ENCODE measurements at places on chromosomes 13 and 19. TPM values are rescaled to one million over a fixed set of nuclear protein-coding genes. Genes with fewer than 3 reads are reported as not detected.

GRCh38 chr13:97502181-97502580 is 68.2 kb downstream of the RAP2A start:
- no peak overlapping the region for H3K4me3 ChIP-seq
- H3K27me3 ChIP-seq = no peaks in the 10 kb centered on the region
- no peaks in the 10 kb centered on the region for H3K36me3 ChIP-seq
- no peaks in the 10 kb centered on the region for H3K4me1 ChIP-seq

DNA sequence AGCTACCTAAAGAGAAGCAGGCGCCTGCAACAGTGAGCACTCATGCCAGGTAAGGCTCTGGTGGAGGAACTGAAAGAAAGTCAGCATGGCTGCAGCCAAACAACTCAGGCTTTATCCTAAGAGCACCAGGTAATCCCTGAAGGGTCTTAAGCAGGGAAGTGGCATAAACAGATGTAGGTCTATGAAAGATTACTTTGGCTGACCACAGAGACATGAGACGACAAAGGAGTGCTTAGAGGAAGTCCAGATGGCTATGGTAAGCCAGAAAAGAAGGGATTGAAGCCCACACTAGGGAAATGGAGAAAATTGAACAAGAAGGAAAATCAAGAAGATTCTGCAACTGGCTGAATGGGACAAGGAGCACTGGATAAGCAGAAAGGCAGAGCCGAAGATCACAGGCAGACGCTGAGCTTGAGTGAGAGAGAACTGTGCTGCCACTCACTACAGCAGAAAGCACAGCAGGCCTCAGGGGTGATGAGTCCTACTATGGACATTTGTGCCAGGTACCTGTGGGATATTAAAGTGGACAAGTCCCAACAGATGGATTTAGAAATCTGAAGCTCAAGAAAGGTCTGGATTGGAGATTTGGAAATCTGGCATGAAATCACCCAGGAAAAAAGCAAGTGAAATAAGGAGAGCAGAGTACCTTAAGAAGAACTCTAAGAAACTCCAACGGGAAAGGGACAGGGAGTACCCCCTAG is 4.2 kb downstream of the RCBTB1 start:
- no peak for DNase-seq
- H3K27ac ChIP-seq = no peak overlapping the region
- no peaks in the 10 kb centered on the region for H3K27me3 ChIP-seq

- no peak overlapping the region for H3K27ac ChIP-seq
- H3K27me3 ChIP-seq = no peaks in the 10 kb centered on the region
- no peaks in the 10 kb centered on the region for H3K36me3 ChIP-seq
- DNase-seq = no peak
- no peak overlapping the region for H3K4me3 ChIP-seq
- peaks cover 14% of the 10 kb centered on the region for H3K4me1 ChIP-seq
These were observed 79.9 kb downstream of the STK24 start for GRCh38 chr13:98496966-98497365.

GRCh38 chr13:114067381-114067885 is 65.0 kb downstream of the RASA3 start:
- no peak overlapping the region for H3K4me3 ChIP-seq
- no peaks in the 10 kb centered on the region for H3K27me3 ChIP-seq
- DNase-seq = no peak
- peaks cover 24% of the 10 kb centered on the region for H3K4me1 ChIP-seq
- no peak overlapping the region for H3K27ac ChIP-seq

GRCh38 chr19:15576526-15577156 is 38.4 kb upstream of the CYP4F8 start:
- H3K4me3 ChIP-seq = no peak overlapping the region
- no peaks in the 10 kb centered on the region for H3K4me1 ChIP-seq
- no peak for DNase-seq
- H3K36me3 ChIP-seq = no peaks in the 10 kb centered on the region
- H3K27me3 ChIP-seq = no peaks in the 10 kb centered on the region

- DNase-seq = no peak
- H3K27ac ChIP-seq = no peak overlapping the region
- no peak overlapping the region for H3K4me3 ChIP-seq
- H3K4me1 ChIP-seq = peaks cover 10% of the 10 kb centered on the region
- no peaks in the 10 kb centered on the region for H3K36me3 ChIP-seq
These were observed 83.3 kb upstream of the PCDH8 start for GRCh38 chr13:52931539-52932431.

DNA sequence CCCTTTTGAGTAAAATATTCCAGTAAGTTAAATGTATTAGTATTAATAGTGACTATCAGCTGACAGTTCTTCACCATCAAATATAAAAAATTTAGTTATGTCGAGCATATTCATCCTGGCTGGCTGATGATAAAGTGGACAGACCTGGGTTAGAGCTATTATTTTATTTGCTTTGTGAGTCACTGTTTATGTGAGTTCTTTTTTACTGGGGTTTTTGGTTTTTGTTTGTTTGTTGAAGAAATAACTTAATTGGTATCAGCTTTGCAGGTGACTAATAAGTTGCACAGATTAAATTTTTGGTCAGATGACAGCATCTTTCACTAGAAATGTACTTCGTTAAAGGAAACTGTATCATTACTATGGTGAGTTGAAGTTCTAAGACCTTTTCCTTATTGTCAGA is 224.7 kb downstream of the GGACT start:
- H3K27ac ChIP-seq = no peak overlapping the region
- H3K27me3 ChIP-seq = no peaks in the 10 kb centered on the region
- peaks cover 5% of the 10 kb centered on the region for H3K4me1 ChIP-seq
- no peaks in the 10 kb centered on the region for H3K36me3 ChIP-seq
- no peak overlapping the region for H3K4me3 ChIP-seq
- peak; percentile 9 for DNase-seq

GRCh38 chr19:31803835-31804446 is 454.7 kb upstream of the TSHZ3 start:
- H3K27me3 ChIP-seq = no peaks in the 10 kb centered on the region
- no peak for DNase-seq
- no peaks in the 10 kb centered on the region for H3K4me1 ChIP-seq
- no peaks in the 10 kb centered on the region for H3K36me3 ChIP-seq

DNA sequence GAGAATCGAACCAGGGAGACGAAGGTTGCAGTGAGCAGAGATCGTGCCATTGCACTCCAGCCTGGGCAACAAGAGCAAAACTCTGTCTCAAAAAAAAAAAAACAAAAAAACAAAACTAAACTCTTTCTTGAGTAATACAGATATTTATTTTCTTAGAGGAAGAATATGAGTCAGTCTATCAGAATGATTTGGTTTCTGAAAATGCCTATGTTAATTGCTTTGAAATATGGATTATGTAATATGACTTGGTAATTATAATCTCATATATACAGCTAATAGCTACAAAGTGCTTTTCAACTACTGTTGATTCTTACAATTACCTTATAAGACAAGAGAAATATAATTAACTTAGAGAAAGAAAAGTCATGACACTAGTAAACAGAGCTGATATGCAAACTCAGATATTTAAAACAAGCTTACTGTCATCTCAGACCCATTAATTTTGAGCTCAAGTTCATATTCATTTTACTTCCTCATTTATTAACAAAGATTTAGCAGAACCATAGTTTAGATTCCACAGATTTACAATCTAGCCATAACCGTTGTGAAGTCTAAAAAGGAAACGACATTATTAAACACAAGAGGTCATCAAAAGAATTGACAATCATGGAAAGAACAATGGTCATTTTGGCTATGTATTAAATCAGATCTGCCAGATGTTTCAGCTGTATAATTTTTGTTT is 88.0 kb downstream of the TBC1D4 start:
- no peak overlapping the region for H3K4me3 ChIP-seq
- H3K27ac ChIP-seq = no peak overlapping the region
- H3K27me3 ChIP-seq = no peaks in the 10 kb centered on the region
- H3K36me3 ChIP-seq = no peaks in the 10 kb centered on the region

GRCh38 chr13:48518083-48518482 is 14.8 kb downstream of the RCBTB2 start:
- H3K27me3 ChIP-seq = no peaks in the 10 kb centered on the region
- no peak overlapping the region for H3K27ac ChIP-seq
- no peaks in the 10 kb centered on the region for H3K4me1 ChIP-seq
- no peak for DNase-seq

GRCh38 chr19:41785653-41786052 is 10.7 kb upstream of the CEACAM3 start:
- DNase-seq = peak; percentile 52
- no peaks in the 10 kb centered on the region for H3K27me3 ChIP-seq
- H3K36me3 ChIP-seq = no peaks in the 10 kb centered on the region
- no peak overlapping the region for H3K4me3 ChIP-seq

DNA sequence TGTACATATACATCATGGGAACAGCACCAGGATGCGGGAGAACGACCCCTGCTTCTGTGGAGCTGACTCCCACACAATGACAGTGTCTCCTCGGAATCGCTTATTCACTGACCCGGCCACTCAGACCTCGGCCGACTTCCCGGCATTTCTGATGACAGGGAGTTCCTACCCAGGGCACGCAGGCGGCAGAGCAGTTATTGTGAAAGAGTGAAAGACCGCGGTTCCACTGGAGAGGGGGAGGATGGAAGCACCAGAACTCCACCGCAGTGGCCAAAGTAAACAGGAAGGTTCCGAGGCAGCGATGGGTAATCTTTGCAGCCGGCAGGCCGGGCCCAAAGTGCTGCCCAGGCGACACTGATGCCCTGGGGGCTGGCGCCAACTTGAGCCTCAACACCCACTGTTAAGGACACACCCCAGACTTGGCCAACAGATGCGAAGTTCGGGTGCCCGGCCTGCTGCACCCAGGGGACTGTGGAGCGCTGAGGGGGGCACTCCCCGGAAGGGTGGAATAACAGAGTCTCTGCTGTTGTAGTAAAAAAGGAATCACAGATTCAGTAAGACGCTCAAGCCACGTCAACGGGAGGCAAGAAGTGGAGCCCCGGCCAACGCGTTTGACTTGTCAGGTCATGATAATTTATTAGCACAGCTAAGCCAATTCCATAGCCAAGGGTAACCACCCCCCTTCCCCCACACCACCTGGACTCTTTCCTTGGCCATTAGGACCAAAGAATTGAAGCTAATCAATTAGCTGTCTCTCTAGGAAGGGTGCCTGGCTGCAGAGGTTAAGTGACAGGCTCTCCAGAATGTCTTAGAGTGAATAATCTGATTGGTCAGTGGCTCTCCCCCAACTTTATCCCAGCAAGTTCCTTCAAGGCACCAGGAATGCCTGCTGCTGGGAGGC is 5.8 kb downstream of the MLLT1 start:
- H3K27me3 ChIP-seq = no peaks in the 10 kb centered on the region
- DNase-seq = no peak
- peak overlapping the region; percentile 91 for H3K27ac ChIP-seq

DNA sequence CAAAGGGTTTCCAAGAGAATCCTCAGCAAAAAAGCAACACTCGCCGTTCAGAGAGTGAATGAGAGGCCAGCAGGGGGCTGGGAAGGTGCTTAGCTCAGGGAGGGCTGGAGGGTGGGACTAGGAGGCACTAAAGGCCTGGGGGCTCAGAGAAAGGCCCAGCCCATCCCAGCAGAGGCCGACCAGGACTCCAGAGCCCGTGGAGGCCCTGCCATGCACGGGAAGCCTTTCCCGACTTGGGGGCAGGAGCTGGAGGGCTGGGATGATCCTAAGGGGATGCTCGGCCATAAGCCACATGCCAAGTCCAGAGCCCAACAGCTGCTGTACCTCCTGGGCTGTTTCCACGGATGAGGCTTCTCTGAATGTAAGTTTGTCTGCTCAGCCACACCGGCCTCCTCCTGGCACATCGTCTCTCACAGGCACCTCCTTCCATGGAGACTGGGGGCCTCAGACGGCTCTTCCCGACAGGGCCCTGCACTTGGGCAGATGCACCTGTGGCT is 19.5 kb downstream of the RASA3 start:
- no peaks in the 10 kb centered on the region for H3K27me3 ChIP-seq
- H3K4me1 ChIP-seq = peaks cover 30% of the 10 kb centered on the region
- H3K27ac ChIP-seq = peak overlapping the region; percentile 68
- DNase-seq = no peak
- no peaks in the 10 kb centered on the region for H3K36me3 ChIP-seq

DNA sequence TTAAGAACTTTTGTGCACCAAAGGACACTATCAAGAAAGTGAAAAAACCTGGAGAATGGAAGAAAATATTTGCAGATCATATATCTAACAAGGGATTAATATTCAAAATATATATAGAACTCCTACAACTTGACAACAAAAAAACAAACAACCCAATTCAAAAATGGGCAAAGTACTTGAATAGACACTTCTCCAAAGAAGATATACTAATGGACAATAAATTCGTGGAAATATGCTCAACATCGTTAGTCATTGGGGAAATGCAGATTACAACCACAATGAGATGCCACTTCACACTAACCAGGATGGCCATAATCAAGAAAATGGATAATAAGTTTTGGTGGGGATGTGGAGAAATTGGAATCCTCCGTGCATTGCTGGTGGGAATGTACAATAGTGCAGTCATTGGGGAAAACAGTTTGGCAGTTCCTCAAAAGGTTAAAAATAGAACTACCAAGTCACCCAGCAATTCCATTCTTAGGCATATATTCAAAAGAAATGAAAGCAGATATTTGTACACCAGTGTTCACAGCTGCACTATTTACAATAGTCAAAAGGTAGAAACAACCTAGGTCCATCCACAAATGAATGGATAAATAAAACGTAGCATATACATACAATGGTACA is 2.2 kb upstream of the LSR start:
- no peak for DNase-seq
- peaks cover 3% of the 10 kb centered on the region for H3K4me1 ChIP-seq
- H3K27ac ChIP-seq = no peak overlapping the region
- H3K27me3 ChIP-seq = no peaks in the 10 kb centered on the region
- no peak overlapping the region for H3K4me3 ChIP-seq
- peaks cover 7% of the 10 kb centered on the region for H3K36me3 ChIP-seq

GRCh38 chr19:45340899-45341453 is 426 bp downstream of the KLC3 start:
- H3K4me3 ChIP-seq = peak overlapping the region; percentile 44
- H3K27me3 ChIP-seq = peaks cover 31% of the 10 kb centered on the region
- no peaks in the 10 kb centered on the region for H3K36me3 ChIP-seq
- no peaks in the 10 kb centered on the region for H3K4me1 ChIP-seq
- H3K27ac ChIP-seq = no peak overlapping the region
- no peak for DNase-seq

GRCh38 chr19:56117889-56118288 is 3.2 kb downstream of the ZNF787 start:
- no peaks in the 10 kb centered on the region for H3K36me3 ChIP-seq
- peaks cover 24% of the 10 kb centered on the region for H3K4me1 ChIP-seq
- H3K4me3 ChIP-seq = no peak overlapping the region
- H3K27me3 ChIP-seq = no peaks in the 10 kb centered on the region
- DNase-seq = no peak
- H3K27ac ChIP-seq = peak overlapping the region; percentile 97

GRCh38 chr13:113499936-113500335 is 9.4 kb upstream of the DCUN1D2 start:
- no peaks in the 10 kb centered on the region for H3K27me3 ChIP-seq
- peaks cover 5% of the 10 kb centered on the region for H3K4me1 ChIP-seq
- H3K27ac ChIP-seq = no peak overlapping the region
- H3K4me3 ChIP-seq = no peak overlapping the region

GRCh38 chr13:50636007-50636704 is 207.3 kb downstream of the DLEU7 start:
- no peaks in the 10 kb centered on the region for H3K4me1 ChIP-seq
- H3K27me3 ChIP-seq = no peaks in the 10 kb centered on the region
- no peak overlapping the region for H3K27ac ChIP-seq
- no peak overlapping the region for H3K4me3 ChIP-seq
- DNase-seq = peak; percentile 68

GRCh38 chr19:33804021-33804799 is 7.5 kb downstream of the KCTD15 start:
- no peak overlapping the region for H3K27ac ChIP-seq
- H3K4me3 ChIP-seq = no peak overlapping the region
- peaks cover 31% of the 10 kb centered on the region for H3K36me3 ChIP-seq

Gene DACT3
- total RNA-seq = 115 TPM

Gene PODNL1
- 0.67 TPM for total RNA-seq

Gene COG3
- 82.9 TPM for total RNA-seq

Gene TECR
- 83.1 TPM for total RNA-seq

Gene RASIP1
- 3.2 TPM for total RNA-seq

Gene TMC4
- total RNA-seq = 0.74 TPM

Gene SPACA4
- not detected for total RNA-seq
